ENCODE measurements at places on chromosomes 4 and X.

DNA sequence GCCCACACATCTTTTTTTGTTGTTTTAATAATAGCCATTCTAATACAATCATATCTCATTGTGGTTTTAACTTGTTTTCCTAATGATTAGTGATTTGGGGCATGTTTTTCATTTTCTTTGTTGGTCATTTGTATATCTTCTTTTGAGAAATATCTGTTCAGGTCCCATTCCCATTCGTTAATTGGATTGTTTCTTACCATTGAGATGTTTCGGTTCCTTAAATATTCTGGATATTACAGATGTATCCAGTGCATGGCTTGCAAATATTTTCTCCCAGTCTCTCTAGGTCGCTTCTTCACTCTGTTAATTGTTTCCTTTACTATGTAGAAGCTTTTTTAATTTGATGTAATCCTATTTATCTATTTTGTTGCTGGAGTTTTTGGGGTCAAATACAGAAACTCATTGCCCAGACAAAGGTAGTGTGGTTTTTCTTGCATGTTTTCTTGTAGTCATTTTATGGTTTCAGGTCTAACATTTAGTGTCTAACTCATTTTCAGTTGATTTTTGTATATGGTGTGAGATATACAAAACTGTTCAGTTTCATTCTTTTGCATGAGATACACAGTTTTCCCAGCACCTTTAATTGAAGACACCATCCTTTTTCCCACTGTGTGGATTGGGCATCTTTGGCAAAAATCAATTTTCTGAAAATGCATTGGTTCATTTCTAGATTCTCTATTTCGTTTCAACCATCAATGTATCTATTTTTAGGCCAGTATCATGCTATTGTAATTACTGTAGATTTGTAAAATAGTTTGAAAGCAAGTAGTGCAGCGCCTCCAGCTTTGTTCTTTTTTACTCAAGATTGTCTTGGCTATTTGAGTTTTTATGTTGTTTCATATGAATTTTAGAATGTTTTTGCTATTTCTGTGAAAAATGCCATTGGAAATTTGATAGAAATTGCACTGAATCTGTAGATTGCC, 195.9 kb downstream of the SCFD2 start:
- no peak for DNase-seq

DNA sequence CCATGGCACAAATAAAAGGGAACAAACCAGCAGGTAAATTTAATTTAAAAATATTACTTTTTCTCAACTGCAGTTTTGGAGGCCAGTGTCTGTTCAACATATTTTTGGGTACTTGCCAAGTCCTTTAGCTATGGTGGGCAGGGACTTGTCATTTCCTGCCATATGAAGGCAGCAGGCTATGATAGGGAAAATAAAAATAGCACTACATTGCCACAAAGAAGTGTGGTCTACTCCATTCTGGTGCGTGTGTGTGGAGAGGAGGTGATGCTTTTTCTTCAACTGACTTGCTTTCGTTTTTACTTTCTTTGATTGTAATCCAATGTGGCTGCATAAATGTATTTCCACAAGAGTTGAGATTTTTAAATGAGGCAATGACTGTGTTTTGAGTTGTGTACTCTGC, 17.2 kb downstream of the GPR174 start:
- no peak for DNase-seq

DNA sequence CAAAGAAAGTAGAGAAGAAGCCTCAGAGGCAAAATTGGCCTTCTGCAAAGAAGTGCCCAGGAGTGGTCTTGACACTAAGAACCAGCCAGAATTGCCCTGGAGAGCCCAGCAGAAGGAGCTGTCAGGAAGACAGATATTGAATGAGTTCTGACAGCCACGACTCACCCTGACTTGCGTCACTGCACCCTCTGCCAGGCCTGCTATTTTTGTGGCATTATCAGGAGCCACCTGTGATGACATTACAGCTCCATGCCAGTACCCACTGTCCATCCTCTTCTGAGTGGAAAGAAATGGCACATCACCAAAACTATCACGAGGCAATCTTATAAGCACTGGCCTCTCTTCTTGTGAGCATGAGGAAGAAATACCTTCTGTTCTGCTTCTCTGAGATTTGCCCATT, 67.7 kb downstream of the SMIM20 start:
- DNase-seq: no peak

DNA sequence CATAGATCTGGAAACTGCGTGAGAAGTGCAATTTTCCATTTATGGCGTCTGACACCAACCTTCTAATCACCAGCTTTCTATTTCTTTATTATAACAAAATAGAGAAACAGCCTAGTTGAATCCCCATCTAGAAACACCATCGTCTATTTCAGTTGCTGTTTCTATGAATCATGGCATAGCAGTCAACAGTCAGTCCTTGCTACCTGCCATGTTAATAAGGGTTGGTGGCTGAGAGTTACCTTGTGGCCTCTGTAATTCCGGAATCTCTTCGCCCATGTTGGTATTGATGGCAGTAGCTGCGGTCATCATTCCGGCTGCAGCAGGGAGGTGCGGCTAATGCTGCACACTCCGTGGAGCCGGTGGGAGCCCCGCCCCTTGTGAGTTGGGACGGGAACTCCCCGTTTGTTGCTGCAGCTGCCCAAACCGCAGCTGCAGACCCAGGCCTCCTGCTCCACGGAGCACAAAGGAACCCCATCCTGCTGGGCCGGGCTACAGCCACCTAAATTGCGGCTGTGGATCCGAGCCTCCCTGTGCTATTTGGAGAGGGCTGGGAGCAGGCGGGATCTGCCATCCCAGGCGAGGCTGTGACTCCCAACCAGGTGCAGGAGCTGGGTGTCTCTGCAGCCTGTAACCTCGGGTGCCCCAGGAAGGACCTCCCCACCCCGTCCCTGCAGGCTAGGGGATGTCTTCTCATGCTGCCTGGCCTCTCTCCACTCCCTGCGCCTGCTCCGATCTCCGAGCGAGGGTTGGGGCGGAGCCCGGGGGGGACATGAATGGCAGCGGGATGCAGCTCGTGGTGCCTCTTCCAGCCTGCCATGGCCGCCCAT, 115.4 kb upstream of the STK26 start:
- peak; percentile 85 for DNase-seq

DNA sequence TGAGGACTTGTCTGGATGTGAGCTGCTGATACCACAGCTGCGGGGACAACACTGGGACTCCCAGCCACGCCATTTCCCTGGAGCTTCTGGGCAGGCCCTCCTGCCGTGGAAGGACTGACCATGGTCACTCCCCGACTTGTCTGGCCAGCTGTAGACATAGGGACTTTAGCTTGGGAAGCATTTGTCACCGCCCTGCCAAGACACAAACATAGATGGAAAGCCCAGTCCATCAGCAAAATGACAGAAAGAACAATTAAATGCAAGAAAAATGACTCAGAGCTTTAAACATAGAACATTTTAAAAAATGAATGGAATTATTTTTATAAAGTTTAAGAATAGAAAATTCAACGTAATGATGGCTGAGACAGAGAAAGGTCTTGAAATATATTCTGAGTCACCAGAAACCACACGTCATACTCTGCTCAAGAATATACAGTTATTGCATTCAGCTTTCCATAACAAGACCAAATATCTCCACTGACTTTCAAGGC, 107.6 kb upstream of the CBR4 start:
- no peak for DNase-seq

DNA sequence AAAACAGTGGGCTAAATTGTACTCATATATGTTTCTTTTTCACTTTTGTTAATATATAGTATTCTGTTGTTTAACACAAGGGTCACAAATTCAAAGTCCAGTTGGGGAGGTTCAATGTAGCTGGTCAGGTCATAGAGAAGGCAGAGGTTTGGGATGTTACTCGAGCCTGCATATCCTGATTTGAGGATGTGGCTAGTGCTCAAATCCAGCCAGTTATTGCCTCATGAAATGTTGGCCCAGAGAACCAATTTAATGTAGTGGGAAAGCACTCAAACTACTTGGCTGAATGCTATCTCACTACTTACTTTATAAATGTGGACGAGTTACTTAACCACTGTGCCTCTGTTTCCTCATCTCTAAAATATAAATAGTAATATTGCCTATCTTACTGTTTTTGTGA, 12.5 kb downstream of the USO1 start:
- DNase-seq: no peak

GRCh38 chrX:47215291-47215900, 3.1 kb upstream of the CDK16 start:
- peak; percentile 77 for DNase-seq
